ENCODE measurements at places on chromosomes 3 and 15.
A peak's percentile ranks its signal among the peaks of the same experiment; 100 is the strongest.

- DNase-seq = no peak
Observed at GRCh38 chr3:8554696-8555095, 53.1 kb downstream of the LMCD1 start.

DNA sequence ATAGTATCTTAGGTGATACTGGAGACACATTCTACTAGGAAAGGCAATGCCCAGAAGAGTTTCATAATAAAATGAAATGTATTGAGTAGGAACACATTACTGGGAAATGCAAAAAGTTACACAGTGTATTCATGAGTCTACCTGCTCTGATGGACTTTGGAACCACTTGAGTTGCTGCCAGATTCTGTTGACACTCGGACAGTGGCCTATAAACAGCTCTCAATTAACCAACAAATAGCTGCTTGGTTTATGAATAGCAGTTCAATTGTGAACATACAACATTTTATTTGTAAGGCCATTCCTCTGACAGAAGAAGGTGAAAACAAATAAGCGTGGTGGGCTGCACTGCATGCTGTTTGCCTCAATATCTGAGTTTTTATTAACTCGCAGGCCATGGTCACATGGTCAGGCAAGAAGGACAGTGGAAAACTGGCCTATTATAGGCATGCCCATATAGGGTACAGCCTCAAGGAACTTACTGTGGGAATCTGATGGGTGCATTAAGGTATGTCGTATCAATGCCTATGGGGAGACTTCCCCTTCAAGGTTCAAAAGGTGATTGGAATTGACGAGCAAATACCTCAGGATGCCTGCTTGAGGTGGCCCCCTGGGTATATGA lies 66.2 kb downstream of the C3orf80 start:
- DNase-seq = peak; percentile 50

DNA sequence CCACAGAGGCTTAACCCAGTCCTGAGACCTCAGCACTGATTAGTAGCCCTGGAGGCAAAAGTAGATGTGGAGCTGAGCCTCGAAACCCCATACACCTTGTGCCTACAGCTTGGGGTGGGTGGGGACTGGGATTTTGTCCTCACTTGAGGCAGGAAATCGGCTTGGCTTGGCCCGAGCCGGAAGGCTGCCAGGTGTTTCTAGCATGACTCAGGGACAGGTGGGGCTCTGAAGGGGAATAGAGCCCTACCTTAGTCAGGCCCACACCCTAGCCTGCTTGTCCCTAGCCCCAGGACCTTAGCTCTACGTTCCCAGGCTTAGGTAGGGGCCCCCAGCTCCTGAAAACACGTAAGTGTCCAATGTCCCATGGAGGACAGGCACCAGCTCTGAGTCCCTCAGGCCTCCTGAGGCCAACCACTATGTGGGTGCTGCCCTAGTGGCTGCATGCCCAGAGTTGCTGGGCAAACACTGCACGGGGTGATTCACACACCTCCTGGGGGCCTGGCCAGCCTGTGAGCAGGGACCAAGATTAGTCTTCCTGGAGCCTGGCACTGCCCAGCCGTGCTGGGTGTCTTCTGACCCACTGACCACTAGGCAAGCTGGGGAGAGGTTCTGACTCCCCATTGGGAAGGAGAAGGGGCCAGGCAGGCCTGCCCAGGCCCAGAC lies 3.1 kb downstream of the MST1R start:
- peak; percentile 73 for DNase-seq

DNA sequence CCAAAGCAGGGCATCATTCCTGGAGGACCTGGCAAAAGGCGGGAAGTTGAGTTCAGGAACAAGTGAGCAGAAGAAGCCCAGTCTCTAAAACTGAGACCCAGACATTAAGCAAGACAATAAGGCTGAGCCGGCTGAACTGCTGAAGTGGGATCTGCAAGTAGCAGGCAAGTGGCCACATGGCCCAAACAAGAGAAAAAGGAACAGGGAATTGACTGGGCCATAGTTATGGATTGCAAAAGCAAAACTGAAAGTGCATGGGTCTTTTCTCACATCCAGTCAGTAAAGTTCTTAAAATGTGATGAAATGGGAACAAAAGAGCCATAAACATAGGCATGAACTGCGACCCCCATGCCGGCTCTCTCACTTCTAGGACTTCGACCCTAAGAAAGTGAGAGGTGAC lies 101.2 kb downstream of the SCN11A start:
- DNase-seq = no peak

- no peak for DNase-seq
Observed at GRCh38 chr3:53551324-53551723, 56.9 kb downstream of the CACNA1D start.

DNA sequence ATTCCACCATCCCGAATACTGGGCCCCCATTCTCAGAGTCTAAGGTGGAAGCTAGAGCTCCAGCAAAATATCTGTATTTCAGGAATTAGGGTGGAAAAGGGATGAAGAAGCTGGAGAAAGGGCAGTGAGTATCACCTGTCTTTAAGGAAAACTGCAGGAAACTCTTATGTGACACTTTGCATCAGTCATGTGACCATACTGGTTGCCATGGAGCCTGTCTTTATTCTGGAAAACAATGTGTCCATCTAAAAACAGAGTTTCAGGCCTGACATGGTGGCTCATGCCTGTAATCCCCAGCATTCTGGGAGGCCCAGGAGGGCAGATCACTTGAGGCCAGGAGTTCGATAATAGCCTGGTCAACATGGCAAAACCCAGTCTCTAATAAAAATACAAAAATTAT lies 52.9 kb upstream of the FSIP1 start:
- DNase-seq = no peak

DNA sequence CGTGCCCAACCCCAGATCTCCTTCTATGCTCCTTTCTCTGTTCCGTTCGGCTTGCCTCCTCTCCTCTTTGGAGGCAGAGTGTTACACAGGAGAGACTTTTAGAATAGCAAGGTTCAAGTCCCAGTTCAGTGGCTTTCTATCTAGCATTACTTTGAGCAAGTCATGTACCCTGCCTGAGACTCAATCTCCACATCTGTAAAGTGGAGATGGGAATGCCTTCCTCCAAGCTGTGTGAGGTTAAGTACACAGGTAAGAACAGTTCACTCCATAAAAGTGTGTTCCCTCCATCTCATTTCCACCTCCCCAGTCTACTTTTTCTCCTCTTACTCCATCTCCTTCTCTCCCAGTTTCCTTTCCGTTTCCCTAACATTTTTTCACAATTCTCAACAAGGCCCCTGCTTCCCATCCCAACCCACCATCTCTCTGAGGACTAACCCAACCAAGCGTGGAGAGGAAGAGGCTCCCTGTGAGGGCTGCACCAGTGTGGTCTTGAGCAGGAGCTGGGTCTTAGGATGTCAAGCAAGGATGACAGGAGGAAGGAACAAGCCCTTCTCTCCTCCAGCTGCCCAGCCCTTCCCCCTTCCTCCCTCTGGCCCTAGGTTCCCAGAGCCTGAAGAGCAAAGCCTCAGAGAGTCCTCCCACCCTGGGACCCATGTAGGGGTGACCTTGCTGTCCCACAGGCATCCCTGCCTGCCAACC lies 6.4 kb downstream of the ATP8B4 start:
- DNase-seq = no peak

- no peak for DNase-seq
Observed at GRCh38 chr3:181691901-181692300, 19.8 kb upstream of the SOX2 start.

DNA sequence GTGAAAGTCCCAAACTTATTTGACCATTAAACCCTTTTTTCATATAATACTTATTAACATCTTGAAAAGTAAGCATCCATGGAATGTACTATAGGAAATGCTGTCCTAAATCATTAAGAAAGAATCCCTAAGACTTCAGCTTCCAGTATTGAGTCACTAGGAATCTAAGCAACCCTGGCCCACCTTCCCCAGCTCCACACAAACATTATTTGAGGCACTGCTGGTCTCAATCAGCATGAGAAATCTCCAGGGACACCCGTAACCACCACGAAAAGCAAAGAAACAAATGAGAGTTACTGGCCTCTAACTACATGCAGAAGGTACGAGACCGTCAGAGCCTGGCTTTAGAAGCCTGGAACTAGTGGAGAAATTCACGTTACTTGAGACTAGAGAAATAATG lies 68.2 kb downstream of the POLQ start:
- DNase-seq = no peak

DNA sequence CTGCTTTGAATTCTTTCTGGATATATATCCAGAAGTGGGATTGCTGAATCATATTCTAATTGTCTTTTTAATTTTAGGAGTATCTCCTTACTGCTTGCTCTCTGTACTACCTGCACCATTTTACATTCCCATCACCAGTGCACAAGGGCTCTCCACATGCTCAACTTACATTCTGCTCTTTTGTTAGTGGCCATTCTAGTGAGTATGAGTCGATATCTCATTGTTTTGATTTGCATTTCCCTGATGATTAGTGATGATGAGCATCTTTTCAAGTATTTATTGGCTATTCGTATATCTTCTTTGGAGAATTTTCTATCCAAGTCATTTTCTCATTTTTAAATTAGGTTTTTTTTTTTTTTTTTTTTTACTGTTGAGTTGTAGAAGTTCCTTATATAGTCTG lies 29.5 kb downstream of the PFN2 start:
- no peak for DNase-seq

GRCh38 chr15:73318463-73319351 lies 50.1 kb downstream of the HCN4 start:
- no peak for DNase-seq

GRCh38 chr3:25801786-25802185 lies 11.9 kb downstream of the OXSM start:
- DNase-seq = no peak

GRCh38 chr15:93366387-93367100 lies 277.5 kb upstream of the RGMA start:
- no peak for DNase-seq

DNA sequence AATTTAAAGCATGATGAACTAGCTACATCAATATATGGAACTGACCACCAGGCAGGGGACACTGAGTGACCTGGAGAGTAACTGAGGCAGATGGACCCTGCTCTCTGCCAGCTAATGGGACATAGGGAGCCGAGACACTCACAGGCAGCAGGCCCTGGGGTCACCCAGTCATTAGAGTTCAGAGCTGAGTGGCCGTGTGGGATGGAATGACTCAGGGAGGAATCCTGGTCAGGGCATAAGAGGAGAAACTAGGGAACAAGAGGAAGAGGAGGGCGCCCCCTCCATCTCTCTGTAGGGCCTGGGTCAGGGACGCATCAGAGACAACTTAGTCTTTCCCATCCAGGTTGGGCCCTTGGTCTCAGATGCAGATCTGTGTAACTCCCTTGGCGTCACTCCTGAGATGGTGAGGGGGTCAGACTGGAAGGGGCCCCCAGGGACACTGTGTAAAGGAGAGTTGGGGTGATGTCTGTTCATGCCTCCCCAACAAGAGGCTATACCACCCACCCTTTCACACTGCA lies 39.8 kb downstream of the CCDC12 start:
- DNase-seq = no peak

DNA sequence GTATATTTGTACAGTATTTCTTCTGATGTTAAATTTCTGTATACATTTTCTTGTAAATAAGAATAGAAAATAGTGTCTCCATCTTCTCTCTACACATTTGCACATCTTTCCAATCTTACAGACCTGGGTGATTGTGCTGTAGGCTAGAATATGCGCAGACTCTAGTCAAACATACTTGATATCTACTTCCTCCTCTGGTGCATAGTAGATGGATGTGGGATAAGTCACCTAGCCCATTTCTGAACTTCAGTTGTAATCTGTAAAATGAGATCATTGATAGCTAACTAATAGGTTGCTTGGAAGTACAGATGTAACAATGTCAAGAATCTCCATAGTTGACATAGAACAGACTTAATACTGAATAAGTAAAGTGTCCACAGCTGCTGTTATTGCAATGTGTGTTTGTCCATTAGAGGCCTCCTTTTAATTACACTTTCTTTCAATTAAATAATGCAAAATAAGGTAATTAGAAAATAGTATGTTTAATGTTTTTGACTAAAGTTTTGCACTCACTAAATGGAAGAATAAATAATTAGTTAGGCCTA lies 46.7 kb downstream of the ALCAM start:
- no peak for DNase-seq

GRCh38 chr3:195070336-195070735 lies 200.6 kb downstream of the XXYLT1 start:
- peak; percentile 61 for DNase-seq

- peak; percentile 62 for DNase-seq
Observed at GRCh38 chr3:38738630-38739395, 77.2 kb downstream of the SCN10A start.

DNA sequence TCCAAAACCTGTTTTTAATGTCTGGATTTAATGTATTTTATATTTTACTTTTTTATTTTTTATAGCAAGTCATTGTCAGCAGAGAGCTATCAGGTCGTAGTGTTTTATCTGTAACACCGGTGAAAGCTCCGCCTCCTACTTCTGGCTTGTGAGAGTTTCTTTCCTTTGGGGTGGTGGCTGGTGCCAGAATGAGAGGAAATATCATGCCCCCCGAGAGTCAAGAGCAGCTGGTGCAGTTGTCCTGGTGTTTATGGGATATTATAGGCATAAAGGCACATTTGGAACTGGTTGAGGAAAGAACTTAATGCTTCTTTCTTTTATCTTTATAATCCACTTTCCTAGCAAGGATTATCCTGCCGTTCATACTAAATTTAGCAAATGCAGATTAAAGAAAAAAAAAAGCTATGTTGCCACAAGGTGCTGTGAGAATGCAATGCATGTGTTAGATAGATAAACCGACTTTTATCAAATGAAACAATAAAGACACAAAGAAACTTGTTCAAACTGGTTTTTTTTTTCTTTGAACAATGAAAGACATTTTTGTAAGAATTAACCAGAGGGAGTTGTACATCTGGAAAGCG lies 260.1 kb upstream of the PLSCR5 start:
- peak; percentile 13 for DNase-seq

DNA sequence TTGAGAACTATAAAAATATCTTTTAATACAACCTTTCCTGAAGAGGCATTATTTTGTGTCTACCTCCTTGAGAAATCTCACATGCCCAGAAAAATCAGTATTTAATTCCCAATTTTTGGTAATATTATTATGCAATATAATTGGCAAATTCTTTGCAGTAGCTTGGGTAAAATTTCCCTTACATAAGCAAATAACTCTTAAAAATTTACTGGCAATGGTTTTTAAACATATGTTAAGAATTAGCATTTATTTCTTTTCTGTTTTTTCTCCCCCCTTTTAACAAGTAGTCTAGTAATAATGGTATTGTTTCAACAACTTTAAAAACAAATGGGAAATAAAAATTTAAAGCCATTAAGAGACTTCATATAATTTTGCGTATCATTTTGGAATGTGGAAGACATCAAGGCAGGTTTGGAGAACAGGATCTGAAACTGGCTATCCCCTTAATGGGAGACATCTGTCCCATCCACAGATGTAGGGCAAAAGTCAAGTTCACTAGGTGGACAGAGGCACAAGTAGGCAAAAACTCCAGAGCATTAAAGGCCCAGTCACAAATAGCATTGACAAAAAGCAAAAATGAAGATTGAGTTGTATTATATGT lies 89.6 kb upstream of the AADACL2 start:
- DNase-seq = no peak
